Activated CD8-positive, alpha-beta memory T cell treated with anti-CD3 and anti-CD28 coated beads for 1 hour (primary cell): ENCODE measurements at places on chromosomes 5 and 9.

- DNase-seq, result no peak
Measured at GRCh38 chr5:104573949-104574709, 1011.5 kb upstream of the NUDT12 start.

GRCh38 chr5:39373791-39374190 lies 9.5 kb upstream of the C9 start:
- no peak for DNase-seq

DNA sequence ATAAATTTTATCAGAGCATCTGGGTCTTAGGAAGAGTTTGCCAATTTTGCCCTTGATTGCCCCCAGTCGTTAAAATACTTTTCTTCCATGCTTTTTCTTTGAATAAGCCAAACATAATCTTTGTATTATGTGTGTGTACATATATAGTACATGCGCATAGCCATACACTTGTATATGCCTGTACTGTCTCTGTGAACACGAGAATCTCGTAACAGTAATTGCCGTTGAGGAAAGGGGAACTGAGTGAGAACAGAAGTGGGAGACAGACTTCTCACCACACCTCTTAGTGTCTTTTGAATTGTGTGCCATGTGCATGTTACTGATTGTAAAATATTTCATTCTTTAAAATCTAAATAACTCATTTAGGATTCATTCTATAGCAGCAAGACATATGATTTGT lies 79.6 kb upstream of the GRHPR start:
- no peak for DNase-seq

DNA sequence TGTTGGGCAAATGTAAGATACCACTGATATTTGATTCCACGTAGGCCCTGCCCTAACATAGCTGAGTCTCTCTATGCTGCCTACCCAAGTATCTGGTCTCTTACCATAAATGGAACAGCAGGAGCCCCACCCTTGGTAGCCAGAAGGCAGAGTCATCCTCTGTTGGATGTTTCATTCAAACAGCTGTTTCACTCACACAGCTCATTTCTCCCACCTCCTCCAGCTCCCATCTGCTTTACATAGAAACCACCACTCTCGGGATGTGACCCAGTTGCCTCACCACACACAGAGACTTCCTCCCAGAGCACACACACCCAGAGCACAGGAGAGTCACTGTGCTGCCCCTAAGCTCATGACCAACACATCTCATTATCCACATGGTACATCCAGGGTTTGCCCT lies 165.3 kb downstream of the TMEM167A start:
- no peak for DNase-seq

GRCh38 chr9:104879555-104880309 lies 48.2 kb downstream of the ABCA1 start:
- no peak for DNase-seq

DNA sequence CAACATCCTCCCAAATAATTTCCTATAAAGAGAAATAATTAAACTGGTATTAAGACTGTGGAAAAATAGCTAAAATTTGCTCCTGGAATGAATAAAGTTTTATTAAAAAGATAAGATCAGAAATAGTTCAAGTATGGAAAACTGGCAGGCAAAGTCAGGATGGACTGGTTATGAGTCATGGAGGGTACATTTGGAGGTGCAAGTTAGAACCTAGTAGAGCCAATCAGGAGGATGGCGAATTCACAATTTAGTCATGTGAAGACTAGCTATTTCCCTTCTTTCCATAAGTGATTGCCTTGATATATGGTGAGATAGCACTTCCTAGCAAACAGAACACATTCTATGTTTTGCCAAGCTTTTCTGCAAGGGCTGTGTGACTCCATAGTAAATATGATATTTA lies 1303.5 kb downstream of the EFNA5 start:
- DNase-seq, result no peak

DNA sequence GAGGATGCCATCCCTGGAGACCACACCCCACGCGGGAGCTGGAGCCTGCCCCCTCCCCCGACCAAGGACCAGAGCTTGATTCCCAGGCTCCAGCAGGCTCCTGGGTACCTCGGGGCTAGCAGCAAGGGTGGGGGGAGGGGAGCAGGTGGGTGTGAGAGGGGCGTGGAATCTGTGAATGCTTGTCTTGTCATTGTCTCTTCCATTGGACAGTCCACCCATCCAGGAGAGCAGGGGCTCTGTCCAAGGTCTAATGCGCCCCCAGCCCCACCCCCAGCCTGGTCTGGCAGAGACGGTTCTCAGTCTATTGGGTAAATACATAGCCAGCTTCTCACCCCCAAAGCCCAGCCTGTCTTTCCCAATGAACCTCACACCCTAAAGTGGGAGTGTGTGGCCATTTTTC lies 22.8 kb downstream of the URM1 start:
- no peak for DNase-seq

DNA sequence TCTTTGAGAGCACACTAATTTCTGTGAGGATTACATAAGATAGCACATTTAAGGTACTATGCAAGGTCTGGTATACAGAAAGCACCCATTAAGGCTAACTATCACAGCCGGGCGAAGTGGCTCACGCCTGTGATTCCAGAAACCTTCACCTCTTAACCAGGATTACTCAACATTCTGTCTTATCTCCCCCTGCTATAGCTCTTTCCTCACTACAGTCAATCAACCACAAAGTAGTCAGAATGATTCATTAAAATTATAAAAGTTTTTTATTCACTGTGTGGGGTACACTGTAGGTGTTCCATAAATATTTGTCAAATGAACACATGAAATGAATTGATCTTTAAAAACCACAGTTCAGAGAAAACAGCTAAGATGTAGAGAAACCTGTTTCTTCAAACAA lies 48.7 kb downstream of the CHD1 start:
- DNase-seq, result no peak

- DNase-seq, result no peak
Measured at GRCh38 chr5:81513473-81513872, 119.5 kb upstream of the ACOT12 start.

DNA sequence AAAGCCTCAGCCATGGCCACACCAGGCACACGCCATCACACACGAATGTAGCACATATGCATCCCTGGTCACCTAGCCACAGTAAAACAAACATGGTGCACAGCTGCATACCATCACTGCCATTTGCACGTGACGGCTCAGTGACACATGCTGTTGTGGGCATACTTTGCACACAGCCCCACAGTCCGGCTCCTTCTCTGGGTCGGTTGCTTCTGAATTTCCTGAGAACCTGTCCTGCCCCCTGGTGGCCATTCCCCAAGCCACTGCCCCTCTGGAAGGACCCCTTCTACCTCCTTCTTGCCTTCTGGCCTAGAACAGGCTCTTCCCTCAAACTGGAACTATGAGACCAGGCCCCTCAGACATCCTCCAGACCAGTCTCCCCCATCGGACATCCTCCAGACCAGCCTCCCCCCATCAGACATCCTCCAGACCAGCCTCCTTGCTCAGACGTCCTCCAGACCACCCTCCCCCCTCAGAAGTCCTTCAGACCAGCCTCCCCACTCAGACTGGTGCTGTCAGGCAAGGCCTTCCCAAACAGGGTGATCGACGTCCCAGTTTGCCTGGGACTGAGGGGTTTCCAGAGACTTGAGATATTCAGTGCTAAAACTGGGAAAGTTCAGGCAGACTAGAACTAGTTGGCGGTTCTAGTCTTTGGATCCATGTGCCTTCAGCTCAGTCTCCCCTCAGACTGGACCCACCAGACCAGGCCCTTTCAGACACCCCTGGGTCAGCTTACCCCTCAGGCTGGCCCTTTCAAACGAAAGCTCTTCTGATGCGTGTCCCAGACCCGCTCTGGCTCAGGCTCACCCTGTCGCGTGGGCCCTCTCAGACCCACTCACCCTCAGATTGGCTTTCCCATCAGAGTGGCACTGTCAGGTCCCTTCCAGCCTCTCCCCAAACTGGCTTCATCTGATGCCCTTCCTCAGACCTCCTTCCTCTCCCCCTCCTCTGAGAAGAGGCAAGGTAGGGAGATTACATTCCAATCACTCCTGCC lies 24.3 kb upstream of the ENHO start:
- DNase-seq, result no peak

DNA sequence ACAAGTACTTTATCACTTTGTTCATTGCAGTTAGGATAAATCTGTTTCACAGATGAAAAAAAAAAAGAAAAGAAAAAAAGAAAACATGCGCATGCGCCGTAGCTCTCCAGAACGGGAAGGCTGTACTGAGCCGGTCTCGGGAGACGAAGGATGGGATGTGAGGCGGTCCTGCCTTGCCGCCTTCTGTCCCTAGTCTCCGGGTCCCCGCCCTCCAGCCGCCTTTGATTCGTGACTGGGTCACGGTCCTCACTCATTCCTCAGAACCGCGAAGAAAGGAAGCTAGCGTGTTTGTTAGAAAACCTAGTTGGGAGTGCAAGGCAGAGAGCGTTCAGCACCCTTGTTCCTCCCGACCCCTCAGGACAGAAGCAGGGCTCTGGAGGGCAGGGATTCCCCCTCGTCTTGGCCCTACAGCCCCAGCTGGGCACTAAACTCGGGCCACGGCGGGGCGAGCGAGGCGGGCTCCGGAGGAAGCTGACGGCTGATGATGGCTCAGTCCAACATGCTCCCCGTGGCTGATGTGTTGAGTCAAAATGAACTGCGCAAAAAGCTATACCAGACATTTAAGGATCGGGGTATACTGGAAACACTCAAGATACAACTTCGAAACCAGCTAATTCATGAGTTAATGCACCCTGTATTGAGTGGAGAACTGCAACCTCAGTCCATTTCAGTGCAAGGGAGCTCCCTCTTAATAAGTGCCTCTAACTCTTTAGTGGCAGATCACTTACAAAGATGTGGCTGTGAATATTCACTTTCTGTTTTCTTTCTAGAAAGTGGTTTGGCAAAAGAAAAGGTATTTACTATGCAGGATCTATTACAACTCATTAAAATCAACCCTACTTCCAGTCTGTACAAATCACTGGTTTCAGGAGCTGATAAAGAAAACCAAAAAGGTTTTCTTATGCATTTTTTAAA lies 40.0 kb downstream of the CPLANE1 start:
- DNase-seq, result no peak

DNA sequence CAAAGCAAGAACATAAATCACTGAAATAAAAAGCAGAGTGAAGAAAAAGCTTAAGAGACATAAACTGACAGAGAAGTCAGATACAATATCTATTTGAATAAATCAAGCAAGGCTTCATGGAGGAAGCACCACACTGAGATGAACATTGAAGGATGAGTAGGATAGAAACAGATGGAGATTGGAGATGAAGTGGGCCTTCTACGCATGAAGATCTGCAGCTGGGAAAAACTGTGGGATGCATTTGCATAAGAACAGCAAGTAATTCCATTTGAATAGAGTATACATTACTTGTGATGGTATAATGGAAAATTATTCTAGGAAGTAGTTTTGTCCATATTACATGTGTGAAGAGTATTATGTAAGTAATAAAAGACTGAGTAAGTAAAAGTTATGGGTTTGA lies 16.5 kb downstream of the NMUR2 start:
- no peak for DNase-seq

DNA sequence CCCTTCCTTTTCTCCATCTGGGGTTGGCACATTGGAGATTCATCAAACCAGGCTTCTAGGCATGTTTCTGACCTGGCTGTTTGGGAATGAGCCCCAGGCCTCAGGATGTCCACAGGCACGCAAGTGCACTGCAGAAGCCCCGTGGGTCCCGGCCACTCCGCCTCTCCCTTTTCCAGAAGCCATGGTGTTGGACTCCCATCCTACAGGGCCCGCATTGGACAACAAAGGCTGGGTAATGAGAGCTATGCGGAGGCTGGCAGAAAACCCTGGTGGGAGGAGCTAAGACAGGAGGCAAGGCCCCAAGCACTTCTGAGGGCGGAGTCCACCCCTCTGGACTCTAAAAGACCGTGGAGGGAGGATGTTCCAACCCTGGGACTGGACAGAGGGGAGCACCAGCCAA lies 160.6 kb downstream of the OLFM1 start:
- DNase-seq, result no peak

GRCh38 chr5:97243353-97243752 lies 60.3 kb upstream of the RIOK2 start:
- no peak for DNase-seq

DNA sequence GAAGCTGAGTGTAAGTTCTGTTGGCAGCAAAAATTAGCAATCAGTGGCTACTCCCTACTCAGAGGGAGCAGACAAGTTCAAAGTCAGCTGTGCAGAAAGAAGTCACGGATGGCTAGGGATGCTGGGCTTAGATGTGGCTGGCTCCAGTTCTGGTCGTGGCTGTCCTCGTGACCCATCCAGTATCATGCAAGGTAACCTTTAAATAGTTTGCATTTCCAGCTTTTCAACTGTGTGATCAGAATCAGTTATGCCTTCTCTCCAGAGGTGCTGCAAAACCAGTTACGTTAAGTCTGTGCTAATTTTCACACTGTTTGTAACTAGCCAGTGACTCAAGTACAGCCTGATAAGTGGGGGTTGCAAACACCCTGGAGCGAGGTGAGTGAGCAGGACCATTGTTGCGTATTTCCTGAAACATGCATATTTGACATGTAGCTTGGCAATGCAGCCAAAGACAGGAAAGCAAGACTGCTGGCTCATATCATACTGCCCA lies 302.4 kb downstream of the ATPSCKMT start:
- no peak for DNase-seq

DNA sequence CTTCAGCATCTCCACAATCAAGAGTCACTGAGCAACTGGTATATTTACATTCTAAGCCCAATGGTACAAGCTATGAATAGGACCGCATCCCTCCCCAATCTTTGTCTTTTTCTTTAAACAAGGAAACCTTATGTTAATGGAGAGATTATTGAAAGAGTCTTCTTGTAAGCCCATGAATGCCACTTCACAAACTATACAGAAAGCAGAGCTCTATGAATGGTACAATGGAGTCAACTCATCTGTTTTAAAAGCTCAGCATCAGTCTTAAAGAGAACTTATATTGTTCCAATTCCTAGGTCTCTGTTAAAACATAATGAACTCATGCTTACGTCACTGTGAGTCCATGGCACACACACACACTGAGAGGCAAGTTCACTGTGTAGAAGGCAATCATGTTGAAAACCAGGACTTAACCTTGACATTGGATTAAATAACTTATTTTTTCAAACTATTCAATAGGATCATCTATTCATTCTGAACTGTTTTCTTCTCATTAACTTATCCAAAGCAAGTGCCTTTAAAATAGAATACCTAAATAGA lies 4.5 kb downstream of the NREP start:
- no peak for DNase-seq

- no peak for DNase-seq
Measured at GRCh38 chr9:22064957-22065356, 55.9 kb upstream of the CDKN2B start.

DNA sequence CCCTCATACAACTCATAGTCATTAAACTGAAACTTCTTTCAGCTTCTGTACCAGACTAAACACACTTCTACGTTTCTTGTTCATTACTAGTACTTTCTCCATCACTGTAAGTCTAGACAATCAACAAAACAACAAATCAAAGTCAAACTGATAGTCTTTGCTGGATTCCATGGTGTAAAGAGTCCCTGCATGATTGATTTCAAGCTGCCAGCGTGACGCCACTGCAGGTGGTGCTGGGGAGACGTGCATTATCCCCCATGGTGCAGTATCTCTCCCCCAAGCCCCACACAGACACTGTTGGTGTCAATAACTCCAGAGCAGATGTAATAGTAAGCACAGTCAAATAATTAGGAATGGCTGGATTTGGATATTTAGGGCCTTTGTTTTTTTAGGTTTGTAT lies 10.7 kb upstream of the SLC2A8 start:
- no peak for DNase-seq

- no peak for DNase-seq
Measured at GRCh38 chr5:59097116-59097515, 514.2 kb downstream of the RAB3C start.
